ENCODE measurements at places on chromosomes 4 and X.

DNA sequence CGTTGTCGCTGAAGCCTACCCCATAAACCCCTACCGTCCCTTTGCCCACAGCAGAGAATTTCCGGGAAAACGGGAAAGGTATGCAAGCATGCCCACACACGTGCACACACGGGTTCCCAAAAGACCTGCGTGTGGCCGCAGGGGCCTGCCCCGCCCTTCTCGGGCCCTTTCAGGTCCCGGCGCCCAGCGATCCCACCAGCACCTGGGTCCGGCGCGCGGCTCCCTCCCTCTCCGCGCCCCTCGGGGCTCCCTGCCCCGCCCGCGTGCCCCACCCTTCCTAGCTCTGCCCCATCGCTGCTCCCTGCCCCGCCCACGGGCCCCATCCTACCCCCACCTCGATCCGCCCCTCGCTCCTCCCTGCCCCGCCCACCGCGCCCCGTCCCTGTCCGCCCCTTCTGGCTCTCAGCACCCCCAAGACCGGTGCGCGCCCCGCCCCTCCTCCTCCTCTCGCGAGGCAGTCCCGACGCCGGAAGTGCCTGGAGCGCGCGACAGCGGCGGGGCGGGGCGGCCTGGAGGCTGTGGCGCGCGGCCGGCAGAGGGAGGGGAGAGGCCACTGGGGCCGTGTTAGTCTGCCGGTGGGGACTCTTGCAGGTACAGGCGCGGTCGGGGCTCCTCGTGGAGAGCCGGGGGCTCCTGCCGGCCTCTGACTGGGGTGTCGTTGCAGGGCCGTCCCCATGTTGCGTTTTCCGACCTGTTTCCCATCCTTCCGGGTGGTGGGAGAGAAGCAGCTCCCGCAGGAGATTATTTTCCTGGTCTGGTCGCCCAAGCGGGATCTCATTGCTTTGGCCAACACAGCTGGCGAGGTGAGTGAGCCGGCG is at the start of gene ANAPC4:
TSS of gene ANAPC4 (plus strand) at position 510 of the 818 bp plus-strand sequence. CDS start at position 675, 165 bp downstream.
- peak; percentile 93 for DNase-seq

DNA sequence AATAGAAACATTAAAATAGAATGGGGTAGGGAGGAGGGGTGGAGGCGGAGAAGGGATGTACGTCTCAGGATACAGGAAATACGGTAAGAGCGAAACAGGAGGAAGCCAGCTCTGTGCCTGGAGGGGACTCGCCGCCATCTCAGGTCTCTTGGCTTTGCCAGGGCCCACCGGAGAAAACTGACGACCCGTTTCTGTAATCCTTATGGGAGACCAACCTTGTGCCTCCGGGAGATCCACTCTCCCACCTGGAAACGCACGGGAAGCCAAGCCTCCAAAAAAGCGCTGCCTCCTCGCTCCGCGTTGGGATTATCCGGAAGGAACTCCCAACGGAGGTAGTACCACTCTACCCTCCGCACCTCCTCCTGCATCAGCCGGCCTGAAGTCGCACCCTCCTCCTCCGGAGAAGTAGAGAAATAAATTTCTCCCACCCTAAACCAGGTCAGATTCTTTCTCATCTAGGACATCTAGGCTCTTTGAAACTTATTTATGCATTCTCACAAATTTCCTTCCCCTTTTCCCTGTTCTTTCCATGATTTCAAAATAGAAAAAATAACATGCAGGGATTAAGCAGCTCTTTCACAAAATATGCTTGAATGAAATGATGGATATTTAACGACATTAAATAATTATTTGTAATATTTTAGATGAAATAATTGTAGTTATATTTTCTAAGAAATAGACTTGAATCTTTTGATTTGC is at the start of gene NBDY:
TSS of gene NBDY (plus strand) at position 92 of the 699 bp plus-strand sequence. CDS start at position 203, 111 bp downstream.
- DNase-seq, result peak; percentile 67

GRCh38 chr4:170672381-170672965 is 582.7 kb upstream of the AADAT start:
- DNase-seq, result peak; percentile 68

DNA sequence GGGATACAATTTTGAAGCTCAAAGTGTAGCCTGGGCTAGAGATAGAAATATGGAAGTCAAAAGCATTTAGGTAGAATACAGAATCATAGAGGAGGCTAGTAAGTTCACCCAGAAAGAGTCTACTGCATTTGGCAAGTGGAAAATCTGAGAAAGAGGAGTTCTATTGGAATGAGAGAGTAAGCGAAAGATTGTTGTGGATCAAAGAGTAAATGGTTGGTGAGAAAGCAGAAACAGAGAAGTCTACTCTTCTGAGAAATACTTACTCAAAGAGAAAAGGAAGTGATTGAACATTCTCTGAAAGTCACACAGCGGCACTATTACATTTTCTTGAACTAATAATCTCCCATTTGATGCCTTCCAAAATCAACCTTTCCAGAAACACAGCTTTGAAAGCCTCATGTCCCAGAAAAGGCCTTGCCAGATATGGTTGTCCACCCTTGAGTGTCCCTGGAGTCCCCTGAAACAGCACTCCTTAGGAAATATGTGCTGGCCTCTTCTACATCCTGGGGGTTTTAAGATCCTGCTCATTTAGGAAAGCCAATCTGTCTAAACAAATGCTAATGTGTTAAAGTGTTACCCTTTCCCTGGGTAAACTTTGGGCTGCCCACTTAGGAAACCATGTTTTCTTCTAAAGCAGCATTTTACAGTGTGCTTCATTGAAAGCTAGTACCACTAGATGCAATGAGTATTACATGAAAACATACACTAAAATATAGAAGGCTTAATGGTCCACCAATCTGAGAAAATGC is 132.6 kb downstream of the INPP4B start:
- DNase-seq, result no peak

GRCh38 chr4:17128268-17128667 is 229.8 kb upstream of the LDB2 start:
- no peak for DNase-seq

- no peak for DNase-seq
Observed at GRCh38 chr4:102196221-102196620, 149.1 kb downstream of the SLC39A8 start.

DNA sequence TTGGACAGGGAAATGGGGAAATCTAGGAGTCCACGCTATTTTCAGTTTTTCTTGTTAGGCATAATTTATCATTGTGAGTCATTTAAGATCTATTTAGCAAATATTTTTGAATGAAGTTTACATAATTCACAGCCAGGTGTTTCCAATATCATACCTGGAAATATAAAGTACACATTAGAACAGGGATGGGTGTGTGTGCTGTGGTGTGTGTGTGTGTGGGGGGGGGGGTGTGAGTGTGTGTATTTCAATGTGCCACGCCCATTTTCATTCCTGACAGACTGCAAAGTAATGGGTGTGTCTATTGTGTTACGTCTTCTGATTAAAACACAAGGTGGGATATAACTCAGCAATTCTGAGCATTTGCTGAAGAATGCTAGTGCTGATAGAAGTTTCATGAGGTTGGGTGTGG is 33.2 kb downstream of the ARHGAP10 start:
- DNase-seq, result no peak

DNA sequence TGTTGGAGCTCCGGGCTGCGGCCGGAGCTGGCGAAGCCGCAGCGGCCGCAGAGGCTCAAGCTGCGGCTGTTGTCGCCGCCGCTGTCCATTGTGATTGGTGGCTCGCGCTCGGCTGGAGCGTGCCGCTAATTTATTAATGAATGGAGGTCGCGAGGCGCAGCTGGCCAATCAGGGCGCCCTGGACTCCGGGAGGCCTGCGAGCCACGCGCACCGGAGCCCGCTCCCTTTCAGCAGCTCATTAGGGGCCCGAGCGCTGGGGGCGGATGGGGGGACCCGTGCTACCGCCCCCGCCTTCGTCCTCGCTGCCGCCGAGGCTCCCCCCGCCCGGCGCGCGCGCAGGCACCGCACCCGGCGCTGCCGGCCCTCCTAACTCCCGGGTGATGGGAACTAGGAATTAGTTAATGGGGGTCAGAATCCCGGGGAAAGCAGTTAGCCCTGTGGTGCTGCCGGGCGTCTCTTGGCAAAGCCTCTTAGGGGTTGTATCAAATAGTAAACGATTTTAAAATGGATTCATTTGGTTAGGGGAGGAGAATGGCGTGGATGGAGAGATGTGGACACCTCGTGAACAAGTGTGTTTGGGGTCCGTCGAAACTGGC is 589 bp upstream of the NEUROG2 start:
- DNase-seq, result no peak

GRCh38 chr4:55996646-55997045 is 47.9 kb downstream of the CEP135 start:
- DNase-seq, result no peak

DNA sequence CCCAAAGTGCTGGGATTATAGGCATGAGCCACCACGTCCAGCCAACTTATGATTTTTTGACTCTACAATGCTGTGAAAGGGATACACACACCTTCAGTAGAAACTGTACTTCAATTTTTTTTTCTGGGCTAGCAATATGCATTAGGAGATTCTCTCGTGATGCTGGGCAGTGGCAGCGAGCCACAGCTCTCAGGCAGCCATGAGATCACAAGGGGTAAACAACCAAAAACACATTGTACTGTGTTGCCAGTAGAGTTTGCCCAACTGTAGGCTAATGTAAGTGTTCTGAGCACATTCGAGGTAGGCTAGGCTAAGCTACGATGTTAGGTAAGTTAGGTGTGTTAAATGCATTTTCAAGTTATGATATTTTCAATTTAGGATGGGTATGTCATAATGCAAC is 25.7 kb downstream of the RAB33A start:
- DNase-seq, result no peak

DNA sequence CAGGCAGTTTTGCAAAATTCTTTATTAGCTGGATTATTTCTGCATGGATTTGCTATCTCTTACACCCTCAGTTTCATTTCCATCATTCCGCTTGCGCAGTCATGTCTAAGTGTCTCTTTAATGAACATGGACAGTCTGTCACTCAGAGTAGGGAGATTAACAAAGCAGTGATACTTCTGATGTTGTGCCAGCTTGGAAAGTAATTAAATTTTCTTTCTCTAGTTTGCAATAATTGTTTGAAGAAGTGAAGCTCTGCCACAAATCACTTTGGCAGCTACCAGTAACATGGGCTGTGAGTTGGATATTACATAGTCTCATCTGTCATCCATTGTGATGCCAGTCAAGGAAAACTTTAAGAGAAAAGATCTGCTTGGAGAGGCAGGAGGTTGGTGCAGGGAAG is 324.8 kb upstream of the NWD2 start:
- DNase-seq, result no peak

GRCh38 chr4:185787926-185788679 is 23.9 kb downstream of the SORBS2 start:
- no peak for DNase-seq

DNA sequence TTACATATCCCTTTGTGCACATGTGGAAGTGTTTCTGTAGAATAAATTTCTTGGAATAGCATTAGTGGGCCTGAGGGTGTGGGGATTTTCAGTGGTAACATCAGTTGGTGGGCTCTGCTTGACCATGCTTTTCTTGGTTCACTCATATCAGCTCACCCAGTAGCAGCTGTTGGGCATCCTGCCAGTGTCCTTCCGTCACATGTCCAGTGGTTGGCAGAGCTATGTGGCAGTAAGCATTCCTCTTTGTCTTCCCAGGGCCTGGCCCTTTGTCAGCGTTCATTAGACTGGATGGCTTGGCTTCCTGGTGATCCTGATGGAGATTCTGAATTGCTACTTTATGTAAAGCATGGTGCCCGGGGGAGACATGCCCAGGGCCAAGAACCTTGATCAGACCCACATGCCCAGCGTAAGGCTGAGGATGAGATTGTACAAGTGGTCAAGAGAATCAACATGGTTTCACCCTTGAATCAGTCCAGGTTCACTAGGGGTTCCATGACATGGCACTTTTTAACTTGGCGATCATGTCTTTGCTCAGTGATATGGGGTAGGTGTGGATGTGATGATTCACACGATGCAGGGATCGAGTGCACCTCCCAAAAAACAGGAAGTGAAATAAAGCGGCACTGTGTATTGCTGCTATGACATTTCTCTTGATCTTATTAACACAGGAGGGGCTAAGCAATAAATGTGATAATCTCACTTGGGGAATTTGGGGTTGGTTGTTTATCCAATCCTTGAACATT is 72.1 kb upstream of the IGFBP7 start:
- peak; percentile 40 for DNase-seq

DNA sequence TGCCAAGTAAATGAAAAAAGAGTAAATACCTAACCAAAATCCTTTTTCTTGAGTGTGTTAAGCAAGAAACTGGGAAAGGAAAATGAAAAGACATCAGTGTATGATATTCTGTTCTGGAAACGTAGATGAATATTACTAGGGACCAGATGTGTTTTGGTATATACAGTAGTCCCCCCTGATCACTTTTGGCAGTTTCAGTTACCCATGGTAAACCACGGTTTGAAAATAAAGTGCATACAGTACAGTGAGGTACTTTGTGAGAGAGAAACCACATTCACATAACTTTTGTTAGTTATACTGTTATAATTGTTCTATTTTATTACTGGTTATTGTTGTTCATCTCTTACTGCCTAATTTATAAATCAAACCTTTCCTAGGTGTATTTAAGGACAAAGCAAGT is 250.9 kb downstream of the TENM3 start:
- no peak for DNase-seq

GRCh38 chrX:69128588-69128987 is 36.7 kb downstream of the PJA1 start:
- DNase-seq, result no peak

DNA sequence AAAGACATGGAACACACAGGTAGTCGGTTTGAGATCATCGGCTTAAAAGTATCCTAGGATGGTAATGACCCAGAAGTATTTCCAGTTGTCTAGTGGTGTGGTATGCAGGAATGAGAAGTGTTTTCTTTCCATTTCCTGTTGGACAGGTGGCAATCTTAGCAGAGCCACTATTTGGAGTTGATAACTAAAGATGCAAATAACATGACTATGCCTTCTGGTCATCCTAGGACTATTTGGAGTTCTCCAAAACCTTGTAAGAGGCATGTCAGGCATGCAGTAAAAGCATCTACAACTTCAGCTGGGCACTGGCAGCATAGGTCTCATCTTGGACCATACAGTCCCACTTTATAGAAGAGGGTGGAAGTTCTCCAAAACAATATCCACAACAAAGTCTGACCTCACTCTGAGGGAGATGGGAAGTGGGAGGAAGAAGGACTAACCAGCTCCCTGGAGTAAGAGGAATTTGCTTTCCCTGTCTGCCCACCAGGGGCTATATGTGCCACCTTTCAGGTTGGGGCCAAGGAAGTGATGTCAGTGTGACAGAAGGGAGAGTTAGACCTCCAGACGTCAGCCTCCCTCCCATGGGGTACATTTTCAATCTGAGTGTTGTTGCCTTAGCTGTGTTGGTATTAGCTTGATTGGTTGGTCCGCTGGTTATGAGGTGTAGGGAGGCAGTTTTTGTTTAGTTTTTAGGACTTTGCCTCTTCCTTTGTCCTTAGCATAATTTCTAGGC is 101.2 kb upstream of the MYOZ2 start:
- DNase-seq, result no peak

GRCh38 chr4:109232681-109233080 is 69.8 kb downstream of the COL25A1 start:
- peak; percentile 8 for DNase-seq

- peak; percentile 74 for DNase-seq
Observed at GRCh38 chr4:112075129-112075753, 70.0 kb upstream of the FAM241A start.

DNA sequence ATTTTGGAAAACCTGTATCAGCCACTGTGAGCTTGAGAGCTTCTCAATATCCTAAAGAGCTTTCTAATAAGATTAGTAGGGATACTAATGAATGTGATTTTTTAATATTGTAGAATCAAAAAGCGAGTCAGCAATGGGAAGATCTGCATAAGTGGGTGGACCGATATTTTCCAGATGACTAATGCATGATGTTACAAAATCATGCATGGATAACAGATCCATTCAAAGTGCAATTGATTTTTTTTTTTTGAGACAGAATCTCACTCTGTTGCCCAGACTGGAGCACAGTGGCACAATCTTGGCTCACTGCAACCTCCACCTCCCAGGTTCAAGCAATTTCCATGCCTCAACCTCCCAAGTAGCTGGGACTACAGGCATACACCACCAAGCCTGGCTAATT is 7.3 kb upstream of the CLDN2 start:
- no peak for DNase-seq

- DNase-seq, result no peak
Observed at GRCh38 chr4:174717828-174718227, 111.2 kb downstream of the GLRA3 start.

Measured in OCI-M1 (cell line).